Spleen (tissue), 13 donors: ENCODE measurements at places on chromosomes 5 and 9.

DNA sequence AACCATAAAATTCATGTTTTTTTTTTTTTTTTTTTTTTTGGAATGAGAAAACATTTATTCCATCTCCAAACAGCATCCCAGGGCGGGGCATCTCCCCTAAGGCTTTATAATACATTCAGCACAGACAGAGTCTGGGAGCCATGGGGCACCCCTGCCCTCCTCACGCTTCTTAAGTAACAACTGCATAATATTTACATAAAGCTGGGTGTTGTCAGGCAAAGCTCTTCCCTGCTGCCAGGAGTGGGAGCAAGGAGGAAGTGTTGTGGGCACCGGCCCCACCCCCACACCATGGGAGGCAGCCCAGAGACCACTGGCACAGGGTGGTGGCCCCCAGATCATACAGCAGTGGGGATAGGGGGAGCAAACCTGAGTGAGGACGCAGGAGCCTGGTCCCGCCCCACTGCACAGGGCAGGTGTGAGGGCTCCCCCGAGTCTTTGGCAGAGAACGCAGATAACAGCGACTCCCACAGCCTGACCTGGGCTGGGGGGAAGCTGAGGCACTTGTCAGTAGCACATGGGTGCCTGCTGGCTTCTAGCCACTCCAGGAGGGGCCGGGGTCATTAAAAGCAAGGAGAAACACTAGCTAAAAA lies 86.1 kb upstream of the CEP78 start:
- no peak overlapping the region for H3K4me3 ChIP-seq
- H3K27ac ChIP-seq, result no peak overlapping the region
- DNase-seq, result no peak
- H3K36me3 ChIP-seq, result no peaks in the 10 kb centered on the region

GRCh38 chr9:3875361-3876132 lies 349.7 kb upstream of the RFX3 start:
- H3K27ac ChIP-seq, result peak overlapping the region; percentile 2
- H3K27me3 ChIP-seq, result no peaks in the 10 kb centered on the region
- no peak for DNase-seq
- no peak overlapping the region for H3K4me3 ChIP-seq
- H3K4me1 ChIP-seq, result no peaks in the 10 kb centered on the region
- H3K36me3 ChIP-seq, result no peaks in the 10 kb centered on the region

- no peaks in the 10 kb centered on the region for H3K36me3 ChIP-seq
- no peak for DNase-seq
- H3K27me3 ChIP-seq, result no peaks in the 10 kb centered on the region
- H3K4me3 ChIP-seq, result no peak overlapping the region
- no peak overlapping the region for H3K27ac ChIP-seq
Measured at GRCh38 chr5:67347821-67348220, 151.2 kb upstream of the CD180 start.

DNA sequence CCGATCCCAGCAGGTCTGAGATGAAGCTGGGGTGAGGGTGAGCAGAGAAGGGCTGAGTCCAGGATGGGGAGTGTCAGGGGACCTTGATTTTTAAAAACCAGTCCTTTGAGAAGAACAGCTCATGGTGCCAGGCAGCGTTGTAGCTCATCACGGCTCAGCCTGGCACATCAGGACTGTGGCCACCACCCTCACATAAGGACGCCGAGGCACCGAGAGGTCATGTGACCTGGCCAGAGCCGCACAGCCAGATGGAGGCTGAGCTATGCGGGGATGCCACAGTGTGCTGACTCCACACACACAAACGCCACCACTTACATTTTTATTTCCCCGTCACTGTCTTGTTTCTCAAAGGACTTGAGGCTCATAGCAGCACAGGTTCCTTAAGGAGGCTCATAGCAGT lies 32.9 kb upstream of the CEP72 start:
- no peaks in the 10 kb centered on the region for H3K4me1 ChIP-seq
- no peak for DNase-seq
- H3K4me3 ChIP-seq, result no peak overlapping the region
- no peak overlapping the region for H3K27ac ChIP-seq
- peaks cover 12% of the 10 kb centered on the region for H3K27me3 ChIP-seq

GRCh38 chr9:21255538-21256212 lies 15.9 kb upstream of the IFNA14 start:
- H3K4me3 ChIP-seq, result no peak overlapping the region
- H3K36me3 ChIP-seq, result no peaks in the 10 kb centered on the region
- DNase-seq, result no peak
- no peak overlapping the region for H3K27ac ChIP-seq
- no peaks in the 10 kb centered on the region for H3K27me3 ChIP-seq
- peaks cover 8% of the 10 kb centered on the region for H3K4me1 ChIP-seq

GRCh38 chr5:172129256-172129910 lies 58.6 kb downstream of the STK10 start:
- H3K4me1 ChIP-seq, result peaks cover 48% of the 10 kb centered on the region
- H3K36me3 ChIP-seq, result peaks cover 24% of the 10 kb centered on the region
- peak overlapping the region; percentile 74 for H3K27ac ChIP-seq
- no peaks in the 10 kb centered on the region for H3K27me3 ChIP-seq

DNA sequence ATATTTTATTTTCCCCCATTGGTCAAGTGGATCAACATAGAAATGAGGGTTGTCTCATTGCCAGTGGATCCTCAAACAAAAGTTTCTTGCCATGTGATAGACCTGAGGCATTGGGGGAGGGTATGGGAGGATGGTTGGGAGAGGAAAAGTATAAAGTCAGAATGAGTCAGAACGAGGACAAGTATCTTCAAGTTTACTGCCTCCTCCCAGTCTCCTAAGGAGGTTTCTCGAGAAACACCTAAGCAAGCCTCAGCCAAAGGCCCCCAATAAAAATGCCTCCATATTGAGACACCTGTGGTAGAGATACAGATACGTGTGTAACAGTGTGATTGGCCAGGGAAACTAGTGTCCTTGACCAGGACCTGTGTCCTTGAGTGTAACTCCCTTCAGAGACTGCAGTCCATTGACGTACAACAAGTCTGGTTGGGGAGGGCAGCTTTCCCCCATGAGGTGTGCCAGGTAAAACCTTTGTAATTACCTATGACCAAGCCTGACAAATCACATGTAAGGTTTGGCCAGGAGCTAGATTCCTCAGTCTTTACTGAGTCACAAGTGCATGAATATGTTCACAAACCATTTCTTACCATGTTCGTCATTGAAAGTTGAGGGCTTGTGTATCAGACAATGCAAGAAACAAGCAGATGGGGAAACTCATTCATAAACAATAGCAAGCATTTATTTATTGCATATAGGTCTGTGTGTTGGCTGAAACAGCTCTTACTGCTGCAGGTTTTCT lies 198.6 kb upstream of the SH3GL2 start:
- H3K4me1 ChIP-seq, result no peaks in the 10 kb centered on the region
- DNase-seq, result no peak
- H3K36me3 ChIP-seq, result no peaks in the 10 kb centered on the region
- H3K4me3 ChIP-seq, result no peak overlapping the region
- no peaks in the 10 kb centered on the region for H3K27me3 ChIP-seq

DNA sequence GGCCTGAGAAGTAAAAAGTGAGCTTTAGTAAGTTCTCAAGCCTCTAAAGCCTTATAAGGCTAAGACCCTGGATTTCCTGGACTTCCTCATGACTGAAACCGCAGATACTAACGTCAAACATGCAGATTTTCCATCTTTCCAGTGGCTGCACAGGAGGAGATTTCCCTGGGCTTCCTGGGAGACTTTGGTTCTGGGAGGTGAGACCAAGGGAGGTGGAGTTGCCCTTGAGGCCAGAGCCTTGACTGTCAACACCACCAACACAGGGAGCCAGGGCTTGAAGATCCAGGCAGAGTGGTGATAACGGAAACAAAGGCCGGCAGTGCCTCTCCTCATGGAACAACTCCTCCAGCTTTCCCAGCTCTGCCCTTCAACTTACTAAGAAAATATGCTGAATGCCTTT lies 144.7 kb upstream of the LRRTM2 start:
- H3K27me3 ChIP-seq, result no peaks in the 10 kb centered on the region
- H3K27ac ChIP-seq, result no peak overlapping the region
- H3K4me1 ChIP-seq, result no peaks in the 10 kb centered on the region
- H3K4me3 ChIP-seq, result no peak overlapping the region
- peaks cover 3% of the 10 kb centered on the region for H3K36me3 ChIP-seq
- no peak for DNase-seq

GRCh38 chr9:14278291-14278721 lies 35.6 kb downstream of the NFIB start:
- H3K27ac ChIP-seq, result no peak overlapping the region
- H3K4me1 ChIP-seq, result peaks cover 25% of the 10 kb centered on the region
- no peaks in the 10 kb centered on the region for H3K36me3 ChIP-seq
- no peaks in the 10 kb centered on the region for H3K27me3 ChIP-seq

DNA sequence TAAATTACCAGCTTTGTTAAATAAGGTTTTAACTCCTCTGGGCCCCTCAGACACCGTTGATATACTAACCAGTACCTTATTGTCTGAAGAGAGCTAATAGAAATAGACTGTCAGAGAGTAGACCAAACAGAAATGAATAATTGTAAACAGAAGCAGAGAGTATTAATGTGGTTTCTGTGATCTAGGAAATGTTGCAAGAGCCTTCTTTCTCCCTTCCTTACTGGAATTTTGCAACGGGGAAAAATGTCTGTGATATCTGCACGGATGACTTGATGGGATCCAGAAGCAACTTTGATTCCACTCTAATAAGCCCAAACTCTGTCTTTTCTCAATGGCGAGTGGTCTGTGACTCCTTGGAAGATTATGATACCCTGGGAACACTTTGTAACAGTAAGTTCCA lies 5.1 kb downstream of the TYRP1 start:
- H3K27me3 ChIP-seq, result no peaks in the 10 kb centered on the region
- H3K4me1 ChIP-seq, result no peaks in the 10 kb centered on the region
- H3K4me3 ChIP-seq, result no peak overlapping the region
- no peaks in the 10 kb centered on the region for H3K36me3 ChIP-seq
- DNase-seq, result no peak
- no peak overlapping the region for H3K27ac ChIP-seq

DNA sequence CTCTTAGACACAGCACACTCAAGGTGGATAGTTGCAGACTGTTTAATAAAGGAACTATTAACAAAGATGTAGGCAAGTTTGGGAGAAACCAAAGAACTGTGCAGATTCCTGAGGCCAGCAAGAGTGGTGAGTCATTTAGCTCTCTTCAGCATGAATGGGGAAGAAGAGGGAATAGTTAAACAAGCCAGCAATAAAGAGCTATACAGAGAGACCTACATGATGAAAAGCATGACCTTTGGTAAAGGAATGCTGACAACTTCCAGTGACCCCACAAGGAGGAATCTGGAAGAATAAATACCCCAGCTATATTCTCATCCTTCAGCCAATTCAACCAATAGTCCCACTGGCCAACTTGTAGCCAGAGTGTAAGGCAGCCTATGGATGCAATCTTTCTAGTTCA lies 706.0 kb upstream of the GRAMD2B start:
- H3K27ac ChIP-seq, result no peak overlapping the region
- no peak overlapping the region for H3K4me3 ChIP-seq
- H3K36me3 ChIP-seq, result no peaks in the 10 kb centered on the region

- DNase-seq, result no peak
- H3K27me3 ChIP-seq, result no peaks in the 10 kb centered on the region
- H3K4me1 ChIP-seq, result no peaks in the 10 kb centered on the region
- H3K4me3 ChIP-seq, result no peak overlapping the region
- no peak overlapping the region for H3K27ac ChIP-seq
Measured at GRCh38 chr5:7468742-7469141, 72.8 kb downstream of the ADCY2 start.

GRCh38 chr5:14445576-14446290 lies 135.9 kb upstream of the OTULINL start:
- no peak overlapping the region for H3K4me3 ChIP-seq
- DNase-seq, result no peak

GRCh38 chr9:84949971-84950370 lies 280.4 kb downstream of the NTRK2 start:
- no peaks in the 10 kb centered on the region for H3K27me3 ChIP-seq
- H3K4me3 ChIP-seq, result no peak overlapping the region
- H3K27ac ChIP-seq, result no peak overlapping the region

DNA sequence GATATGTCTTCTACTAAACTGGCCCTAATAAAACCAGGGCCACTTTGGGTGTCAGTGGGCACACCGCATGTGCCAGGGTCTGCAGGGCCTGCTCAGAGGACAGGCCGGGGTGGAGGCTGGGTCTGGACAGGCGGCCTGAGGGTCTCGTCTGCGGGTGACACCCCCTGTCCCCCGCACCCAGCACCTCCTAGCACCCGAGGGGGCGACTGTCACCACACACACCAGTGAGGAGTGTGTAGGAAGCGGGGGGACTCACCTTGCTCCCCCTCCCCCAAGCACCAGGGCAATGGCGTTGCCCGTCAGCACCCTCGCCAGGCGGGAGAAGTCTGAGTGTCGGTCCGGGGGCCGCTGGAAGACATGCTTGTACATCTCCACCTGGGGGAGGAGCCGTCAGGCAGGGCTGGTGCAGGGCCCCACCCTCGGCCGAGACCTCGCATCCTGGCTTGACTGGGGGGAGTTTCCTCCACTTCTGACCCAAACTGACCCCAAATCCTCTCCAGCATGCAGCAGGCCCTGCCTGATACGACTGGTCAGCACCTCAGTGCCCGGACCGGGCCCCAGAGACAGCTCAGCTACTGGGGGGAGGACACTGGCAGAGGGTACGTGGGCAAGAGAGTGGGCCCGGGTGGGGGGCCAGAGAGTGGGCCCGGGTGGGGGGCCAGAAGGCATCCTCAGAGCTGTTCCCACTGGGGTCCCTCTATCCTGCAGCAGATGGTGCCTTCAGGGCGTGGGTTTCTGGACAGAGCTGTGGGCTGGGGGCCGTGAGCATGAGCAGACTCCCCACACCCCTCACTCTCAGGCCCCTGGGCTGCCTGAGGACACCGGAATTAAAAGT lies 18.9 kb upstream of the NSMF start:
- H3K4me1 ChIP-seq, result no peaks in the 10 kb centered on the region
- no peaks in the 10 kb centered on the region for H3K36me3 ChIP-seq
- peak overlapping the region; percentile 60 for H3K27ac ChIP-seq
- no peaks in the 10 kb centered on the region for H3K27me3 ChIP-seq
- no peak overlapping the region for H3K4me3 ChIP-seq

DNA sequence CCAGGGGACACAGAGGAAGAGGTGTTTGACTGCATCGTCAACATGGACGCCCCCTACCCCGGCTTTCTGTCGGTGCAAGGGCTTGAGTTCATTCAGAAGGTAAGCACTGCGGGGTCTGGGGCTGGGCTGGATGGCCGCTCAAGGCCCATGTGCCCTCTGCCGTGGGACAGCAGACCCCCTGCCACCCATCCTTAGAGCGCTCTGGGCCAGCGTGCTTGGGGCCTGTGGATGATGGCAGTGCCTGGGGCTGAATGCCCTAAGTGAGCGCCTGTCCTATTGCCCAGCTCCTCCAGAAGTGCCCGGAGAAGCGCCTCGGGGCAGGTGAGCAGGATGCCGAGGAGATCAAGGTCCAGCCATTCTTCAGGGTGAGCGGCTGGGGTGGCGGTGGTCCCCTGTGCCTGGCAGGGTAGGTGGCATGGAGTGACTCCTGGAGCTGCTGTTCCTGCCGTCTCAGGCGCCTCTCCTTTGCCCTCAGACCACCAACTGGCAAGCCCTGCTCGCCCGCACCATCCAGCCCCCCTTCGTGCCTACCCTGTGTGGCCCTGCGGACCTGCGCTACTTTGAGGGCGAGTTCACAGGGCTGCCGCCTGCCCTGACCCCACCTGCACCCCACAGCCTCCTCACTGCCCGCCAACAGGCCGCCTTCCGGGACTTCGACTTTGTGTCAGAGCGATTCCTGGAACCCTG lies 3.9 kb downstream of the ZDHHC12 start:
- H3K27me3 ChIP-seq, result no peaks in the 10 kb centered on the region
- H3K36me3 ChIP-seq, result peaks cover 24% of the 10 kb centered on the region
- H3K27ac ChIP-seq, result no peak overlapping the region
- H3K4me1 ChIP-seq, result peaks cover 26% of the 10 kb centered on the region
